ENCODE measurements at places on chromosomes 4 and X.

- DNase-seq: no peak
Measured at GRCh38 chrX:8675006-8675630, 56.8 kb downstream of the ANOS1 start.

DNA sequence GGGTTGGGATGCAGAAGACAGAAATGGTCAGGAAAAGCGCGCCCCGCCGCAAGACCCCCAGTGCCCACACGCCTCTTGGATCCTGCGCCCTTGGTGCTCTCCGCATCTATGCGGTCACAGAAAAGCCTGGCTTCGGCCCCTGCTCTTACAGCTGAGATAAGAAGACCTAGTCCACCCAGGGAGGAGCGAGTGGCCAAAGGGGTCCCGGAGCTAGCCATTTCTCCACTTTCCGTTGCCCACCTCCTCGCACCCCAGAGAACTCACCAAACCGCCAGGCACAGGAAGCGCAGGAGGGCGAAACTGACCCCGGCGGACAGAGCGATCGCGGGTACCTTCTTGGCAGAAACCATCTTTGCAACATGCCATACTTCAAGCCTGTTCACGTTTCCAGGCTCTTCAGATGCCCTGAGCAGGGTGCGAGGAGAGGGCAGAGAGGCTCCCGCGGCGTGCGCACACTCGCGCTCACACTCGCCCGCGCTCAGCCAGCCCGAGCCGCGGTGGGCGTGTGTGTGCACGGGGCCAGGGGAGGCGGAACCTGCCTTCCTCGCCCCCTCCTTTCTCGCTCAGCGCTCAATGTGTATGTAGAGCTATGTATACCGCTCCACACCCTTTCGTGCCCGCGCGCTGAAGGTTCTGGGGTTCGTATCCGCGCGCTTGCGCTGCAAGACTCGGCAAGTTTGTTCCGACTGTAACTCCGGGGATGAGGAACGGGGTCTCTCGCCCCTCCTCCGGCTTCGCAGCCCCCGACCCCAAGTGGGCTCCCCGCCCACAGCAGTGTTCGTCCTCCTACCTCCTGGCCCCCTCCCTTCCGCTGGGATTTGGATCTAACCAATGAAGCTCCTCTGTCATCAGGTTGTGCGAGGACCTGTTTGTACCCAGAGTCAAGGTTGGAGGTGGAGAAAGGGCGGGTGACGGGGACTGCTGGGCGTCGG, at the start of gene GABRA4:
Gene GABRA4 (minus strand): TSS at position 507 of the 932 bp plus-strand sequence. CDS start 157 bp downstream, at position 350.
- DNase-seq: no peak

DNA sequence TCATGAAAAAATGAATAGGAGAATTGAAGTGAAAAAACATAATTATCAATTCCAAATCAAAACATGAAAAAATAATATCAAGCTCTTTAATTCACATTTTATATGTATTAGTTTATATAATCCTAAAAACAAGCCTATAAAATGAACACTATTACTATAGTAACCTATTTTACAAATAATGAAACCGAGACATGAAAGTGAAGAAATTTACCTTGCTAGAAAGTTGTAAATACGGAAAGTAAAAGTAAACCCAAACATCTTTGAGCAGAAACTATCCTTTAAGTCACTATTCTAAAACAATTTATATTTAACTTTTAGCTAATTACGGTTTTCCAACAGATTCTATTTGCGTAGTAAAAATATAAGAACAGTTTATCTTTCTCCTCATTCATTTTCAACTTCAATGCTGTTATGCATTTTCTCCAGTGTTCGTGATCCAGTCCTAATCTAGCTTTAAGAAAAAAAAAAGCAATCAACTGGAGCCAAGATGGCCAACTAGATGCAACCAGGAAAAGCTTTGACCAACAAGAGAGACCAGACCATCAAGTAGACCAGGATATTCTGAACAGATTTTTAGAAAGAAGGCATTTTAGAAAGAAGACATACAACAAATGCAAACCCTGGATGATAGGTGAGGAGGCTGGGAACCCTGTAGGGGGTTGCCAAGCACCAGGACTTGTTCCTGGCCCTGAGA, 67.0 kb downstream of the DDX53 start:
- DNase-seq: no peak

DNA sequence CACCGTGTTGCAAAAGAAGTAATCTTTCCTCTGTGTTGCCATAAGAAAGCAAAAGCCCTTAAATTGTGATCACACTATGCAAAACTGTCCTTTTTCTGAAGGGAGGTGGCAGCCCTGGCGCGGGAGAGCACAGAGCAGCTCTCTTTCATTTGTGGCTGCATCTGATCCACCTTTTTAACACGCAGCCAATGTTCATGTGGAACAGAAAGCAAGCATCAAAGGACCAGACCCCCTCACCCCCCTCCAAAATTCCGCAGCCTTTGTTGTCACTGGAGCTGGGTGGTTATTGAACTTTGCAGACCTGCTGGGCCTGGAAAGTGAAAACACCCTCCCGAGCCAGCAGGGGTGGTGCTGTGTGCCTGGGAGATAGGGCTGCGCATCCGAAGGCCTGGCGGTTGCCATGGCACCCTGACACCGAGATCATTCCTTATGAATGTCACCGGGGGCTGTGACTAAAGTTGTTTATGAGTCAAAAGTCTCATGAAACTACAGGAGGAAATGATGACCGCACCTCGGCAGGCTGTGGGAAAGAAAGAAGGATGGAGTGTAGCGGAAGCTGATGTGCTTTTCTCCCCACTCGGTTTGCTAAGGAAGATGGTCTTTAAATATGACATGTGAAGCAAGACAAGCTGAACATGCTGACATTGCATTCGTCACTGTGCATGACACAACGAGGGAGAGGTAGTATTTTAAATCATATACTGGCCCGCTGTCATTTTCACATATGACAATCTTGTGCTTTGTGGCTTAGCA, 367.4 kb downstream of the UNC5C start:
- no peak for DNase-seq

DNA sequence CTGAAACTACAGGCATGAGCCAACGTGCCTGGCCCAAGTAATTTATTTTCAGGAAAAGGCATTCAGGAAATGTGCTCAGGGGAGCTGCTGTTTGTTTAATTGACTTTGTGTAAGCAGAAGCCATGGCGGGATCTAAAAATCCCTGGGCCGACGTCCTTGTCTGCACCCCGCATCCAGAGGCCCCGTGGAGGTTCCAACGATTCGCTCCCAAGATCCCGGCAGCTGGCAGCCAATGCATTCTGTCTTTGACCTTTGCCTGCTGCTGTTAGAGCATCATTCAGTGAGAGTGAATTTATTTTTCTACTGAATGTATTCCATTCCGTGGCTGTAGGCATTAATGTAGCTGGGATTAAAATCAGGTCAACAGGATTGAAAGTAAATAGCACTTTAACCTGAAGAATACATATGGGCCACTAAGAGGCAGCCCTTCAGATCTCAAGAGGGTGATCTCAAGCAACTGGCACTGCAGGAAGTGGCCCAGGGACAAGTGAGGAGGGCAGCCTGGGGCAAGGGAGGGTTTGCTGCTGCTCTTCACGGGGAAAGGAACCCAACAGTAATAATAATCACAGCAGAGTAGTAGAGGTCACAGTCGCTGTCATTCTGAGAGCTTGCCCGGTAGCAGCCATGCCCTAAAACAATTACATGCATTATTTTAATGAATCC, 75.2 kb downstream of the PSAPL1 start:
- no peak for DNase-seq

DNA sequence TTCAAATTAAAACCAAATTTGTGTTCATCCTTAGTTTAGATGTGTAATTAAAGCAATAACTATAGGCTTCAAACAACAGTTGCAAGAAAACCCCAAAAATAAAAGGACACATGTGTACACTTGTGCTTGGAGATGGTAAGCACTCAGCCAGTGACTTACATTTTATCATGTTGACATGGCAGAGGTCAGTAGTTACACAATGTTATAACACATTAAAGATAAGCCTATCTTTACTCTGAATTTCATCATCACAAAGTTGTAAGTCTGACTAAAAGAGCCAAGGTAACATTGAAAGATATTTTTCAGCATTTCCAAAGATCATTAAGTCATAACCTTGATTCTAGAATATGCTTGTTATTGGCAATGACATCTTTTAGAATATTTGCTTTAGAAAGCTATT, 98.5 kb upstream of the PNPLA4 start:
- DNase-seq: no peak

- DNase-seq: no peak
Measured at GRCh38 chr4:5469151-5469775, 239.1 kb downstream of the EVC2 start.

DNA sequence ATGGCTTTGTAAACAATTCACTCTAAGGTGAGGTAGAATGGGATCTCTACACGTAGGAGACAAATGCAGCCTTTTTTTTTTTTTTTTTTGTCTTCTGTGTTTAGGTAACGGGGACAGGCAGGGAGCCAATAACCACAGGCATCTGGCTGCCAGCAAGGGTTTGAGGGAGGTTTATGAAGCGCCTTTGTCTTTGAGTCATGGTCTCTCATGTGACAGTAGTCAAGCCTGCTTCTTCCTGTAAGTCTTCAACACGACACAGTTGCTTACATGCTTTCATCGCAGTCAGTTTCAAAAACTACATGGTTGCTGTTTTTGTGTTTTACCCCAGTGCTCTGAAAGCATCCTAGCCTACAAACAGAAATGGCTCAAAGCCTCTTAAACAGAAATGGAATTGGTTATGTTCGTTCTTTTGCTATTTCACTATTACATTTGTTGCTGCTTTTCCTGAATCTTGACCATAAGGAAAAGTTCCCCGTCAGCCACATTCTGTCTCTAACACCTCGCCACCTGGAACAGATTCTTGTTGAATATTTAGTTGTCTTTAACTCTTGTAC, 127.8 kb upstream of the METTL14 start:
- DNase-seq: no peak

DNA sequence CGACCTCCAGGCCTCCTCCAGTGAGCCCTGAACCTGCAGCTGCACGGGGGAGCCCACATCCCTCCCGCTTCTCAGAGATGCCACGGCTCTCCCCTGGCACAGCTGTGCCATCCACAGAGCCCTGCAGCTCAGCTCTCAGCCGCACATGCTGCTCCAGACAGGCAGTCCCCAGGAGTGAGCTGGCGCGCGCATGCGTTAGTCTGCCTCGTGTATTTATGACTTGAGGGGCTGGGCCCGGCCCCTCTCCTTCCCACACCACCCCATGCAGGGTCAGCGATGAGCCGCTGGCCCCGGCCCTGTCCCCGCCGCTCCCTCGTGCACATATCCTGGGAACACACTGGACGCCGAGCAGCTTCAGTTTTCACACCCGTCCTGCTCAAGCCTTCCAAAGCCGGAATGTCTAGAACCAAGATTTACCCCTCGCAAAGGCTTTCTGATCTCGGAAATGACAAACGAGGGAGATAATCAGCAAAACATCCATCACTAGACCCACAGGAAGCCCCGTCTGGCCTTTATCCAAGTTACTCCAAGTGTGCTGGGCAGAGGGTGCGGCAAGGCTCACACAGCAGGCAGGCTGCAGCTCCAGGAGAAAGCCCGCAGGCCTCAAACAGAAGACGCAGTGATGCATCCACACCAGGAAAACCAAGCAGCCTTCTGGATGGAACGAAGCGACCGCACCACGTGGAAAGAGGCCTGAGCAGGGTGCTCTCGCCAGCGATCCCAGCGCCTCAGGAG, 24.3 kb downstream of the GAK start:
- DNase-seq: no peak

DNA sequence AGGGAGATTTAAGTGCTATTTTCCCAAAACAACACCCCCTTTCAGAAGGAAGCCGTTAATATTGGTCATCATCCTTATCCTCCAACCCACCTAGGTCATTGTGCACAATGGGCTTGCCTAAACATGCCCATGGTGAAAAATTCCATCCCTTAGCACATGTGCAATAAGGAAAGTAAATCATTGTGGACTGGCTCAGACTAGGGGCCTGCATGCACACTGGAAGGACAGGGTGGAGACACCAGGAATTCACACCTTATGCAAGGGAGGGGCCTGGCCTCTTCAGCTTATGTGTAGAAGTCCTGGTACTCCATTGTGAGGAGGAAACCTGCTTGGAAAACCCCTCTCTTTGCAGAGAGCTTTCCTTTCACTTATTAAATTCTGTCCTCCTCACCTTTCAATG, 311.4 kb upstream of the NDST4 start:
- no peak for DNase-seq

GRCh38 chrX:22542641-22543040, 269.9 kb downstream of the CBLL2 start:
- no peak for DNase-seq

- DNase-seq: no peak
Measured at GRCh38 chr4:166481055-166481454, 608.0 kb downstream of the TLL1 start.

GRCh38 chrX:39856472-39857121, 241.2 kb downstream of the BCOR start:
- DNase-seq: no peak

GRCh38 chr4:1615786-1616556, 68.1 kb downstream of the FAM53A start:
- DNase-seq: no peak

- DNase-seq: no peak
Measured at GRCh38 chr4:111323916-111324315, 701.0 kb upstream of the PITX2 start.

DNA sequence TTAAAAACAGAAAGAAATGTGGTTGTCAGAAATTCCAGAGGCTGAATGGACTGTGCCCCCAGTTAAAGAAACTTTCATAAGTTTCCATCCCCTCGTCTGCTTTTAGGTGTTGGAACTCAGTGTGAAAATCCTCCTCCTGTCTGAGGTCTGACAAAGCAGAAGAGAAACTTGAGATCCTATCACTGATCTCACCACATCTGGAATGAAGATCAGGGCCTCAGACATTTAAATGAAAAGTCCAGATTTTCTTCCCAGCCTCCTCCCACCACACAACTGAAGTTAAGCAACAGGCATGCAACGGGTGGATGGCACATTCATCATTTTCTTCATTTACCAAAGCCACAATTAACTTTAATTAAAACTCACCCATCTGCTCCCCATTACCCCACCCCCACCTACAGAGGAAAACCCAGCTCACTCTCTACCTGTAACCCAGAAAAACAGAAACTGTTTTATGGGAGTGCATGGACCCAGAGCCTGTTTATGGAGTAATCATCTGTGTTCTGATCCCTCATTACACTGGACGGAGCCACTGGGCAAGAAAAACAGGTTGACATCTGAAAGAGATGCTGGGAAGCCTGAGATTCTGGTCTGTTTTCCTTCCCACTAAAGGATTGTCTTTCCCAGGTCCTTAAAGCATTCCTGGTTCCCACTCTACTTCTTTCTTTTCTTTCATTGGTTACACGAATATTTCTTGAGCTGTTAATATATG, 58.1 kb upstream of the HOPX start:
- DNase-seq: no peak

DNA sequence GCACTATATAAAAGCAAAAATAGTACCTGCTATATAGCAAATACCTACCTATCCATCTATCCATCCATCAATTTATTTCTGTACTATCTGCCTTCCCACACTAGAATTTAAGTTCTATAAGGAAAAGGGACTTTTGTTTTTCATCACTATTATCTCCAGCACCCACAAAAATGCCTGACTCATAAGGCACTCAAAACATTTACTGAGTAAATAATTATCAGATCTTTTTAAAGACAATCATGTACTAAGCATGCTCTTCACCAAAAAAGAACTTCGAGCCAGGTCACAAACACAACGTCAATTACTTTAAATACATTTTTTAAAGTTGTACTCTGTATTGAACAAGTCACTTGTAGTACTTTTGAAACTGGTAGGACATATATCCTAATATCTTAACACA, 119.9 kb downstream of the FBXW7 start:
- DNase-seq: no peak
